ENCODE measurements at places on chromosomes 1 and 21.

DNA sequence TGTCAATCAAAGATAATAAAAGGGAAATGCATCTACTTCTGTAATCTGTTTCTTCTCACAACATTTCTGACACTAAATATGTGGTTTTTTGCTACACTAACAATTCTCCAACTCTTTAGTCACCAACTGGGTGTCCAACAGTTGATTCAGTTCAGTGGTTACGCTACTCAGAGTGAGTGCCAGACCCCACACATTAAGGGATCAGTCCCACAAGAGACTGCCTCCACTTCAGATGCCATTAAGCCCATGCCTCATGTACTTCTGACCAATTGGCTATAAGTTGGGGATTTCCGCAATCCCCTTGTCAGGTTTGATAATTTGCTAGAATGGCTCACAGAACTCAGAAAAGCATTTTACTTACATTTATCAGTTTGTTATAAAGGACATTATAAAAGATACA, 28.4 kb downstream of the RNF2 start:
- DNase-seq = no peak

DNA sequence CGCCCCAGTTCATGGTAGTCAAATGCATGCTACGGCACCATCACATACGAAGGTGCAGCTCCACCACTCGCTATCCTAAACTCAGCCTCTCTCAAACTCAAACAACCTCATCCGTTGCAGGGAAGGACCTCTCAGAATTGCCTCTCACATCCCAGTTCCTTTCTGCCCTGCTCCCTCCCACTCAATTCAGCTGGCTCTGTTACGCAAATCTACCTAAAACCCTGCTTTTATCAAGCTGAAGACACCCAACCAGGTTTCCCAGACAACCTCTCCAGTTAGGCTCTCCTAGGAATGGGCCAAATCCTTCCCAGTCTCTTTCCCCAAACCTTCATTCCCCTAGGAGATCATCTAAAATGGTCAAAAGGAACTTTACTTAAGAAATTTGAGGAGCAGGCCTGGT, 62.9 kb downstream of the CLSTN1 start:
- DNase-seq = no peak

- DNase-seq = no peak
These were observed 941 bp upstream of the IFI16 start for GRCh38 chr1:159008744-159009188.

GRCh38 chr1:117652421-117652820, 46.6 kb downstream of the TENT5C start:
- no peak for DNase-seq

DNA sequence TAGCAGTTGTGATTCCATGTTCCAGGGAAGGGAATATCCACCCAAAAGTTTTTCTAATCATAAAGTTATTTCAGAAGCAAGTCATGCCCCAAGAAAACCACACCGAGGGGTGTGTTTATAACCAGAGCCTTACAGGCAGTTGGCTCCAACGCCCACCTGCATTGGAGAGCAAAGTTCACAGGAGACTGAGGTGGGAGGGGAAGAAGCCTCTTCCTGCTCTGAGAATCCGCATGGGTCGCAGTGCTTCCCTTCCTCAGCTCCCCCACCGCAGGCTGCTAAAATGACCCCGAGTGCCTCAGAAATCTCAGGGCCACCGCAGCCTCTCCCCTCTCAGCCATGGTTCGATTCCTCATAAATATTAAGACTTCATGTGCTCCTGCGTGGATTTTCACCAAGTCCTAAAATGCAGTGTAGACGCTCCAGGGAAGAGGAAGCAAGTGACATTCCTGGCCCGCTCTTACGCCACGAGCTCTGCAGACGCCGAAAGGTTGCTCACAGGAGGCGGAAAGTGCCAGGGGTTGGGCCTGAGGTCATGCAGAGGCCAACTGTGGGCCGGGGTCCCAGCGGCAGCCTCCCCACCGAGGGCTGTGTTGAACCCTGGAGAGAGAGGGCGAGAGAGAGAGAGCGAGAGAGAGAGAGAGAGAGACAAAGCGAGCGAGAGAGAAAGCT, 13.4 kb upstream of the SPSB1 start:
- DNase-seq = no peak

DNA sequence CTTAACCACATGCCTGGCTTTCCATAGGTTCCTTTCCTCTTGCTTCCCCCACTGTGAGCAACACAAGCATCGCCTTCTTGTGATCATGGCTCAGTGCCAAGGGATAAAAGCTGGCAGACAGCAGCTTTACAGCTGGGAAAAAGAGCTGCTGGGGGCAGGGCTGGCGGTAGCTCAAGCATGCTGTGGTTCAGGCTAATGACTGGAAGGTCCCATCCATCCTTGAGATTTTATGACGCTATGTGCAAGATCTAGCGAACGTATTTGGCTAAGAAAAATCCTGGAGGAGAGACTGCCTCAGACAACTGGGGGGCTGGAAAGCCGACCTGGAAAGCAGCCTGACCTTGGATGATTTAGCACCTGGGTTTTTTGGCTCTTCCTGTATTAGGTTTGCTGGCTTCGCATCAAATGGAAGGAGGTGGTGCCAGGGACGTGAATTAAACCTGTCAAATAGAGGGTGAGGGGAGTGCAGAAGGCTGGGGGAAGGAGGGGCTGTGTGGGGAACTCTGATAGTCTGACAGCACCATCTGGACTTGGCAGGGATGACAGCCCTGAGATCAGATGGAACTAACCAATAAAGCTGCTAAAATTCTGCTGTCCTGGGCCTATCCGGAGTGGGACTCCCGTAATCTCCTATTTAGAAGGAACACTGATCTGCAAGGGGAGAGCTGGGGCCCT, 34.8 kb downstream of the ZMYND12 start:
- peak; percentile 97 for DNase-seq

Data from NCI-H2081 treated with DMSO at 0.1 percent for 48 hours (cell line).